ENCODE measurements at places on chromosomes 7 and 10.

GRCh38 chr7:107813524-107813923, 10.5 kb upstream of the SLC26A3 start:
- no peak for DNase-seq

GRCh38 chr7:25720427-25720826, 431.6 kb upstream of the NFE2L3 start:
- no peak for DNase-seq

- no peak for DNase-seq
Measured at GRCh38 chr10:119301397-119301796, 94.0 kb downstream of the GRK5 start.

- no peak for DNase-seq
Measured at GRCh38 chr7:111174510-111174909, 83.6 kb downstream of the LRRN3 start.

- no peak for DNase-seq
Measured at GRCh38 chr7:106289848-106290247, 5.1 kb upstream of the NAMPT start.

Data from cerebellar nuclear complex (tissue), 1 donor.